ENCODE measurements at places on chromosomes 11 and 22.

DNA sequence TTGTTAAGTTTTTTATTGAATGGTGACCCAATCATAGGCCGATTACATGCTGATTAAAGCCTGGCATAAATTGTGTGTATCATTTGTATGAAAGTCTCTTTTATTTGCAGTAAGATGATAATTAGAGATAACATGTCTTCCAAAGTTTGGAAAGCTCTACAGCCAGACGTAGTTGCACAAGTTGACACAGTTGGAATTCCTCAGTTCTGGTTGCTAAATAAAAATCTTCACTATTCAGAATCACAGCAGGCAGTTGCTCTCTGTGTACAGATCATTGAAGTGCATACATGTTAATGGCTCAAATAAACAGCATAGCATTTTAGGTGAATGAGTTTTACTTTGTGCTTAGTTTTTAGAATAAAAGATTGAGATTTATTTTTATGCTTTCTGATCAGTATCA lies 69.5 kb downstream of the ARHGAP42 start:
- H3K4me3 ChIP-seq: no peak overlapping the region
- no peaks in the 10 kb centered on the region for H3K27me3 ChIP-seq
- H3K27ac ChIP-seq: no peak overlapping the region
- no peaks in the 10 kb centered on the region for H3K36me3 ChIP-seq
- DNase-seq: no peak

GRCh38 chr11:99781074-99781473 lies 760.3 kb downstream of the CNTN5 start:
- DNase-seq: no peak
- no peaks in the 10 kb centered on the region for H3K27me3 ChIP-seq
- H3K4me1 ChIP-seq: no peaks in the 10 kb centered on the region
- no peak overlapping the region for H3K27ac ChIP-seq
- H3K36me3 ChIP-seq: no peaks in the 10 kb centered on the region
- H3K4me3 ChIP-seq: no peak overlapping the region

DNA sequence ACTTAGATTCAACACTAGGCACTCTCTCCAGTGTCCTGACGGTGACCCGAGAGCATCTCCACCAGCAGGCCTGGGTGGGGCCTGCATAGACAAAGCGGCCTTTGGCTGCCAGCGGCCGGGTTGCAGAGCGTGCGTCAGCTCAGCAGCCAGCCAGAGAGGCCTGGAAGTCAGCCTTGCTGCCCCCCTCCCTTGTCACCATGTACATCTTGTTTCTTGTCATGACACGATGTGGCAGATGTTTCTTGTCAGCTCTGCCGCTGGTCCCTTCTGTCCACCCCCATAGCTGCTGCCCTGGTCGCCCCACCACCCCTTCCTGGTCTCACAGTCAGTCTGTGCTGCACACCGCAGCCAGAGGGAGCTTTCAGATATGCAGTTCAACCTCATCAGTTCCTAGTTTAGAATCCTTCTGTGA lies 33.1 kb upstream of the CBX7 start:
- no peaks in the 10 kb centered on the region for H3K27me3 ChIP-seq
- no peak for DNase-seq
- no peak overlapping the region for H3K27ac ChIP-seq
- H3K36me3 ChIP-seq: no peaks in the 10 kb centered on the region
- peaks cover 3% of the 10 kb centered on the region for H3K4me1 ChIP-seq
- no peak overlapping the region for H3K4me3 ChIP-seq

DNA sequence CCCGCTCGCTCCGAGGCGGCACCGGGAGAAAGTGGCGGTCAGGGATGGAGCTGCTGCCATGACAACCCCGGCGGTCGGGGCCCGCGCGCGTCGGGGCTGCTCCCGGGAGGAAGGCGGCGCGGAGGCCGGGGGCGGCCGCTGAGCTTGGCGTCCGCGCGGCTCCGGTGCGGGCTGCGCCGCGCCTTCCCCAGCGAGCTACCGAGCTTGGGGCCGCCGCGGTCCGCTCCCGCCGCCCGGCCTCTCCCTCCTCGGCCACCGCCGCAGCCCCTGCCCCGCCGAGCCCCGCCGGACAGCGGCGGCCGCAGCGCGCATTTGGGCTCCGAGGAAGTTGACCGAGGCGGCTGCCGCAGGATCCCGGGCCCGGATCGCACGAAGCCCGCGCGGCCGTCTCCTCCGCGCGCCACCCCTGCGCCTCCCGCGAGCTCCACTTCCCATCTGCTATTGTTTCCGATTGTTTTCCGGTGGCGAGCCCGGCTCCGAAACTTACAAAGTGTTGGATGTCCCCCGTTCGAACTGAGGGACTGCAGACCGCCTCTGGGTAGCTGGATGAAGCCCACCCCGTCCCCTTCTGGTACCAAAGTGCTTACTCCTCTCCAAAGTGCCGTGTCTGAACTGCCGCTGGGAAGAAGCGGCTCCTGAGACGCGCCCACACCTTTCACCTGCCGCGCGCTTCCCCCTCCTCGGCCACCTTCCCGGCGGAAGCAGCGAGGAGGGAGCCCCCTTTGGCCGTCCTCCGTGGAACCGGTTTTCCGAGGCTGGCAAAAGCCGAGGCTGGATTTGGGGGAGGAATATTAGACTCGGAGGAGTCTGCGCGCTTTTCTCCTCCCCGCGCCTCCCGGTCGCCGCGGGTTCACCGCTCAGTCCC lies 540.3 kb downstream of the NTM start:
- H3K27me3 ChIP-seq: no peaks in the 10 kb centered on the region
- DNase-seq: peak; percentile 48
- H3K36me3 ChIP-seq: no peaks in the 10 kb centered on the region
- no peak overlapping the region for H3K27ac ChIP-seq
- peak overlapping the region; percentile 84 for H3K4me3 ChIP-seq

DNA sequence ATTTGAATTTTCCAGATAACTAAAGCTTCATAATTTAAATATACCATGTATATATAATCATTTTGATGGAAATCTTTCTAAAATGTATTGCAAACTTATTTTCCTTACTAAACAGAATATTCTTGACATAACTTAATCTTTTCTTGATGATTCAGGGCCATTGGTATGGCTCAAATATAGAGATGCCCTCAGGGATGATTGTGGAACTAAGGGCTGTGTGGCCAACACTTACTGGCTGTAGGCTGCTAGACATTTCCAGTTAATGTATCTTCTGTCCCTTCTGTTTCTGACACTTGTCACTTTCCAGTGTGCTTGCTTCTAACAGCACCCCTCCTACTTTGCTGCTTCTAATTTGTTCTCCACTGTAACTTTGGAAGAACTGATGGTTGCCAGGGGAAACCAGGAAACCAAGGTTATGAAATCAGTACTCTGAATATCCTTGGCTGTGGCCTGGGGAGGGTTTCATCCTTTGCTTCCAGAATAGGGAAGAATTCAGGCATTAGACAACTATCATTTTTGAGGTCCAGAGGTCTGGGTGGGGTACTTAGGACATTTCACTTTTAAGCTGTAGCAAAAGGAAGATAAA lies 697.2 kb downstream of the ETS1 start:
- H3K4me1 ChIP-seq: no peaks in the 10 kb centered on the region
- no peak overlapping the region for H3K4me3 ChIP-seq
- H3K36me3 ChIP-seq: no peaks in the 10 kb centered on the region

GRCh38 chr11:10450462-10451425 lies 4.3 kb upstream of the AMPD3 start:
- no peaks in the 10 kb centered on the region for H3K36me3 ChIP-seq
- H3K4me1 ChIP-seq: peaks cover 6% of the 10 kb centered on the region
- H3K27me3 ChIP-seq: peaks cover 28% of the 10 kb centered on the region

DNA sequence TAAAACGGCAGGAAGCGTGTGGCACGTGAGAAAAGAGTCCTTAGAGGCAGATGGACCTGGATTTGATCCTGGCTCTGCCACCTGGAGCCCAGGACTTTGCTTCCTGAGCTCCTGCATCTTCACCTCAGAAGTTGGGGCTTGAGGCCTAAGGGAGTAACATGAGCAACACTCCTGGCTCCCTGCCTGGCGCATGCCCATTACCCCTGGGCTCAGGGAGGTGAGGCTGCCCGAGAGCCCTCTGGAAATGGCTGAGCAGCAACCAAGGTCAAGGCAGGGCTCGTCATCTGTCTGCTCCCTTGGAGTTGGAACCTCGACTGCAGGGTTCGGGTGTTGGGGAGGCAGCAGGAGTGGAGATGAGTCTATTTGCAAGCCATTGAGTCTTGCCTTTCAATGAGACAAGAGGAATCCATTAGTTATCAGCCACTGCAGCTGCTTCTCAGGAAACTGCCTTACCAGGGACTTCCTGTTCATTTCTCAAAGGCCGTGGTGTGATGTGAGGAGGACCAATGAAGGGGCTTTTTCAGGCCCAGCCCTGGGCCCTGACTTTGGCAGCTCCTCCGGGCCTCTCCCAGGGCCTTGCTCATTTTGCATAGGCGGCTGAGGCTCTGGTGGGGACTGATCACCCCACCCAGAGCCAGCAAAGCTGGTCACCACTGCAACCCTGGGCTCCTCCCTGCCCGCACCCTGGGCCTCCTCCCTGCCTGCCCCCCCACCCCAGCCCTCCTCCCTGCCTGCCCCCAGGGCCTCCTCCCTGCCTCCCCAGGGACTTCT lies 6.4 kb downstream of the FADS2 start:
- no peaks in the 10 kb centered on the region for H3K27me3 ChIP-seq
- peak overlapping the region; percentile 18 for H3K27ac ChIP-seq
- H3K4me3 ChIP-seq: no peak overlapping the region
- H3K36me3 ChIP-seq: peaks cover 99% of the 10 kb centered on the region

- H3K4me3 ChIP-seq: no peak overlapping the region
- no peak for DNase-seq
- no peaks in the 10 kb centered on the region for H3K27me3 ChIP-seq
- no peak overlapping the region for H3K27ac ChIP-seq
- no peaks in the 10 kb centered on the region for H3K36me3 ChIP-seq
- H3K4me1 ChIP-seq: no peaks in the 10 kb centered on the region
Observed at GRCh38 chr11:93123351-93123898, 74.4 kb downstream of the SLC36A4 start.

GRCh38 chr22:37023743-37024338 lies 4.3 kb downstream of the MPST start:
- H3K27me3 ChIP-seq: no peaks in the 10 kb centered on the region
- no peaks in the 10 kb centered on the region for H3K4me1 ChIP-seq
- no peak overlapping the region for H3K4me3 ChIP-seq
- H3K27ac ChIP-seq: no peak overlapping the region
- peaks cover 67% of the 10 kb centered on the region for H3K36me3 ChIP-seq

DNA sequence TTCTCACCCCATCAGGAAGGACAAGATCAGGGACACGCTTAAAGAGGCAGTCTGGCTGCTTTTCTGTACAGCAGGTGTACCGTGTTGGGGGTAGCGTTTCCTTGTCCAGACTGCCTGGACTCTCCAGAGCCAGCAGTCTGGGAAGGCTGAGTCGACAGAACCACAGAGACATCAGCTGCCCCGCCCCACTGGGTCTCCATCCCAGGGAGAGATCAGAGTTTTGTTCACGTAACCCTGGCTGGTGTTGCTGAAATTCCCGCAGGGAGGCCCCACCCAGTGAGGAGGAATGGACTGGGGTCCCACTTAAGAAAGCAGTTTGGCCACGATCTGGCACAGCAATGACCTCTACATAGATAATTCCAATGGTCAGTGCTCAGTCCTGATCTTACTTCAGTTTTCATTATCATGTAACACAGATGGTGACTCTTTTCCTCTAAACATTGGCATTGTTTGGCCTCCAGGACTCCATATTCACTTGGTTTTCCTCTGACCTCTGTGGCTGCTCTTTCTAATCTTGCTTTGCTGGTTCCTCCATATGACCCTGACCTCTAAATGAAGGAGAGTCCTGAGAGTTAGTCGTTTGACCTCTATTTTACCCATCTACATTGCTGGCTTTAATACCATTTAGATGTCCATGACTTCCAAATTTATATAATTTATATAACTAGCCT lies 89.6 kb upstream of the LRRC55 start:
- H3K4me1 ChIP-seq: peaks cover 3% of the 10 kb centered on the region
- no peak overlapping the region for H3K27ac ChIP-seq
- no peak for DNase-seq
- no peaks in the 10 kb centered on the region for H3K36me3 ChIP-seq

- no peaks in the 10 kb centered on the region for H3K36me3 ChIP-seq
- no peaks in the 10 kb centered on the region for H3K27me3 ChIP-seq
- H3K4me1 ChIP-seq: peaks cover 7% of the 10 kb centered on the region
- DNase-seq: no peak
- no peak overlapping the region for H3K4me3 ChIP-seq
- no peak overlapping the region for H3K27ac ChIP-seq
Observed at GRCh38 chr11:70667767-70668166, 269.4 kb downstream of the CTTN start.

- H3K36me3 ChIP-seq: no peaks in the 10 kb centered on the region
- H3K4me3 ChIP-seq: no peak overlapping the region
- no peaks in the 10 kb centered on the region for H3K4me1 ChIP-seq
- no peak for DNase-seq
Observed at GRCh38 chr11:36718451-36718850, 120.4 kb upstream of the RAG2 start.

GRCh38 chr22:28983788-28984441 lies 77.7 kb downstream of the C22orf31 start:
- peaks cover 8% of the 10 kb centered on the region for H3K36me3 ChIP-seq
- no peaks in the 10 kb centered on the region for H3K27me3 ChIP-seq
- no peak for DNase-seq
- H3K4me1 ChIP-seq: peaks cover 9% of the 10 kb centered on the region
- no peak overlapping the region for H3K27ac ChIP-seq

GRCh38 chr11:114179234-114179941 lies 116.8 kb upstream of the NNMT start:
- DNase-seq: no peak
- no peaks in the 10 kb centered on the region for H3K27me3 ChIP-seq
- H3K36me3 ChIP-seq: no peaks in the 10 kb centered on the region
- peaks cover 29% of the 10 kb centered on the region for H3K4me1 ChIP-seq
- no peak overlapping the region for H3K4me3 ChIP-seq
- H3K27ac ChIP-seq: no peak overlapping the region

DNA sequence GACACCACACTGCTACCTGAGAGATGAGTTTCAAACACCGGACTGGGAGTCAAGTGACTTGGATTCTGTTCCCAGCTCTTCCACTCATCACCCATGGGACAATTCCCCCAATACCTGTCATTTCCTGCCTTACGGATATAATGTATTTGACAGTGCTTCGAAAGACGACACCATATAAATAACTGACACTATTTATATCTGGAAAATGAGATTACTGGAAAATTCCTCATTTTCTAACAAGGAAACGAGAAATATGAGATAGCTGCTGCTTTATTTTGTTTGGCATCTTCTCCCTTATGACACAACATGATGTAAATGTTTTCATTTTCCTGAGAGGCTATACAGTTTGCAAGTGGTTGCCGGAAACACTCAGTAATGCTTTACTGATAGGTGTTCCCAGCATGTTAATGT lies 8.6 kb downstream of the HSCB start:
- no peak overlapping the region for H3K4me3 ChIP-seq
- no peak for DNase-seq
- H3K36me3 ChIP-seq: peaks cover 66% of the 10 kb centered on the region
- no peaks in the 10 kb centered on the region for H3K27me3 ChIP-seq
- H3K27ac ChIP-seq: no peak overlapping the region
- H3K4me1 ChIP-seq: no peaks in the 10 kb centered on the region

DNA sequence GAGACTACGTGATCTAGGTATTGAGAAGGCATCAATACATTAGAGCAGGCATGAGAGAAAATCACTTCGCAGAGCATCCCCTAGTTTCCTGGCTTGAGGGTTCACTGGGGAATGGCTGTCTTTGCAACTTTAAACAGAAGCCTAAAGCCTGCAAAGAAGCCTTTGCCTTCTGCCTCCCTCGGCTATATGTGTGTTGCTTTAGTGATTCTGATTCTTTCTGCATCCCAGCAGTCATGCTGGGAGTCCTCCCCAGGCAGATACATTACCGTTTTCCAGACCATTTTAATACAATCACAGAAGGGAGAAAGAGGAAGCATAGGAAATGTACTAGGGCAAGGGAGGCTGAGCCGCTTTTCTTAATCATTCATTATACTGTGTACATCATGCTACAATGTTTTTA lies 773.2 kb upstream of the LRRC4C start:
- no peak overlapping the region for H3K4me3 ChIP-seq
- H3K36me3 ChIP-seq: no peaks in the 10 kb centered on the region
- no peaks in the 10 kb centered on the region for H3K27me3 ChIP-seq
- H3K4me1 ChIP-seq: no peaks in the 10 kb centered on the region
- H3K27ac ChIP-seq: no peak overlapping the region
- no peak for DNase-seq

Data from neuronal stem cell (in vitro differentiated cells).